ENCODE measurements at places on chromosomes 3 and 15. TPM values are rescaled to one million over a fixed set of nuclear protein-coding genes. Genes with fewer than 3 reads are reported as not detected.

DNA sequence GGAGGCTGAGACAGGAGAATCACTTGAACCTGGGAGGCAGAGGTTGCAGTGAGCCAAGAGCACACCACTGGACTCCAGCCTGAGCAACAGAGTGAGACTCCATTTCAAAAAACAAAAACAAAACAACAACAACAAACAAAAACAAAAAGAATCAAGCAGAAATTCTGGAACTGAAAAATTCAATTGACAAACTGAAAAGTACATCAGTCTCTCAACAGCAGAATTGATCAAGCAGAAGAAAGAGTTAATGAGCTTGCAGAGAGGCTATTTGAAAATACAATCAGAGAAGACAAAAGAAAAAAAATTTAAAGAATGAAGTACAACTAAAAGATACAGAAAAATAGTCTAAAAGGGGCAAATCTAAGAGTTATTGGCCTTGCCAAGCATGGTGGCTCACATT is 22.6 kb downstream of the EFHB start:
- DNase-seq = no peak

GRCh38 chr3:14514323-14514720 is 25.8 kb downstream of the GRIP2 start:
- no peak for DNase-seq

GRCh38 chr3:180116658-180117057 is 79.9 kb upstream of the PEX5L start:
- DNase-seq = no peak

DNA sequence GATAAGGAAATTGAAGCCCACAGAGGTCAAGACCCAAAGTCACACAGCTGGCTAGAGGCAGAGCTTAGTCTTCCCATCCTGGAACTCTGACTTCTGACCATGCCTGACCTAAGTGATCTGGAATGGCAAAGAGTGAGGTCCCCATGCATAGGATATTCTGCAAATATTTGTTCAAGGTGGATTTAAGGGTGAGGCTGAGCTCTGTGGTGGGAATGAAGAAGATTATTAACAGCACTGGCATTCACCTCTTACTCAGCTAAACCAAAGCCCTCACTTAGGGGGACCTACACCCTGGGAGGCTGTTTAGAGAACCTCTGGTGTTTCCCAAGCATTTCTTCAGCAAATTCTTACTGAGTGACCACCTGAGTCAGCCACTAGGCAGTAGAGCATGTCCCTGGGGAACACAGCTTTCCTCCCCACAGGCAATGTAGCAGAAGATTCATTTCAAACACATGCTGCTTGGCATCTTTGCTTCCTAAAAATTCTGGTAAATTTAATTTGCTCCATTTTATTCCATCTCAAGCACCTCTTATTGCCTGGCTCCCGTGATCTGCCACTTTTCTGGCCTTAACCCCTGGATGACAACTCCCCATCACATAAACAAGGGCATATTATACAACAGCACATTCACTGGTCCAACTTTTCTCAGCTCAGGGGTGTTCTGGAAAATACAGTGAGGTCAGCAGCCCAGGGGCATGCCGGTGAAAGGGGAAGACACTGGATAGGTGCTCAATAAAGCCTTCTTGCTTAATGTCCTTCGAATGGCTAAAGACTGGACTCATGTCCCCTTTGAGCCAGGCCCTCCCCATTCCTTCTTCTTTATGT is 176.0 kb downstream of the ABHD5 start:
- no peak for DNase-seq

DNA sequence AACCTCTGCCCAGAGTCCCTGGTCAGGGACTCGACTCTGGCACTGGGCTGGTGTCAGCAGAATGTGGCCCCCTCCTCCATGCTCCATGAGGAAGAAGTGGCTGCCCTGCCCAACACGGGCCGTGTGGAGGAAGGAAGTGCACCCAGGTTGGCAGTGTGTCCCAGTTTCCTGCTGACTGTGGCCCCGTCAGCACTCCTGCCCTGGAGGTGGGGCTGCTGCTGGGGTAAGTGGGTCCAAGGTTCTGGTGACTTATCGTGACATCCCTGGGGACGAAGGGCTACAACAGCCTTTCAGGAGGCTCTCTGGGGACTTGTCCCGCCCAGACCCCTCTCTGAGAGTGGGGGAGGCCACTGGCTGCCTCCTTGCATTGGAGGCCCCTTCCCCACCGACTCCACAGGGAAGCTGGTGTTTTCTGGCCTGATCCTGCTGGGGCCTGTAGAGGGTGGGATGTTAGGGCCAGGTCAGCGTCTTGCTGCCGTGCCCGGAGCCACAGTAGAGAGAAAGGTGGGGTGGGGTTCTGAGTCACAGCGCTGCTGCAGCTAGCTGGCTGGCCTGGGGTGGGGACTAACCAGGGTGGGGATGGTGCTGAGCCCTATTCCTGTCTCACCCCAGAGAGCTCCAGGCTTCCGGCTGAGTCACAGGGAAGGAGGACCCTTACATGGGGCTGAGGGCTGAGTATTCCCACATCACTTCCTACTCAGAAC is 10.5 kb downstream of the SEMA4B start:
- DNase-seq = no peak

DNA sequence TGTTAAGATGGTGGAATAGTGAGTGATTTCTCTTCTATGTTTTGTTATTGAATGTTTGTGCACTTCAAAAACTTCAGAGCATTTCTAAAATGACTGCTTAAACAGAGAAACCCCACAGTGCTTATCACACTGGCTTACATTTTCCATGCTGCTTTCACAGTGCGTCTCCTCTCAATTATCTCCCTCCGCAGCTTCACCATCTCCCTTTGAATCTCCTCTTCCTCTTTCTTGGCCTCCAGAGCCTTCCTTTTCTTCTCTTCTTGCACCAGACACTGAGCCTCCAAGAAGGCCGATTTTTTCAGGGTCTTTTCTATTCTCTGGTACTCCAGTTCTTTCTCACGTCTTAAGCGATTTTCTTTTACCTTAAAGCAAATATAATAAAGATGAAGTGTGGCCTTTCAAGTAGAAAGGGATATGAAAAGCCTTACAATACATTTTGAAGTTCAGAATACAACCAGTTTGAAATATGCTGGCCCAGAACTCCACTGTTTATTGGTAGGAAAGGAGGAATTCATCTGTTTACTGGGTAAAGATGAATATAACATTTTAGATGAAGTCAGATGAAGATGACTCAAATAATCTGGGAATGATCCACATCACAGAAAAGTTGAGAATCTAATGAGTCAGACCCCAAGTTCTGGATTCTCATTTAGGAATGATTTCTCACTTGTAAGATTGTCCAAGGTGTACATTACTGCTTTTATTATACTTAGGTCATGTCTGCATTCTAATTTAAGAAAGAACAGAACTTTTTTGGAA is 21.4 kb downstream of the CCDC191 start:
- DNase-seq = no peak

- no peak for DNase-seq
Observed at GRCh38 chr3:131540143-131540542, 37.4 kb upstream of the MRPL3 start.

DNA sequence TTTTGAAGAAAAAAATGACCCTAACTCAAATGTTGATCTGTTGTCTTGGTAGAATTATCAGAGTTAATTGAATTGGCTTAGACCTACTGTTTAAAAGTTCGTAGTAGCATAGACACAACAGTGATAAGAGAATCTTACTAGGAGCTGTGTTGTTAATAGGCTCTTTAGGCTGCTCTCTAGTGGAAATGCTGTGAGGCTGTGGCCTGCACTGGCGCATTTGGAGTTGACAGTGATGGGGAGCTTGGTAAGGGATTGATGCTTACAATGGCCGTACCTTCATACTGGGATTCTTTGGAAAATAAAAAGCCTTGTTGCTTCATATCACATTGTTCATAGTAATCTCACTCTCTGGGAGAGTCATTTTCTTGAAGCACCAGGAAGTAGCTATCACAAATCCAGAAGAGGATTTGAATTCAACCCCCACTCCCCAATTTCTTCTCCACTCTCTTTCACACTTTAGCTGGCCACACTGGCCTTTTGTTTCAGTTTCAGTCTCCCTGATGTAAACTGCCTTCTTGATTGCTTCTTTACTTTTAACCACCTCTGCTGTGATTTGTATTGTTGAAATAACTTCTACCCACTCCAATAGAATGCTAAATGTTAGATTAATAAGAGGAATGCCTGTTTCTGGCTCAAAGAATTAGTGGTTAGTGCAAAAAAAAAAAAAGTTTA is 56.6 kb downstream of the CEP63 start:
- DNase-seq = no peak

DNA sequence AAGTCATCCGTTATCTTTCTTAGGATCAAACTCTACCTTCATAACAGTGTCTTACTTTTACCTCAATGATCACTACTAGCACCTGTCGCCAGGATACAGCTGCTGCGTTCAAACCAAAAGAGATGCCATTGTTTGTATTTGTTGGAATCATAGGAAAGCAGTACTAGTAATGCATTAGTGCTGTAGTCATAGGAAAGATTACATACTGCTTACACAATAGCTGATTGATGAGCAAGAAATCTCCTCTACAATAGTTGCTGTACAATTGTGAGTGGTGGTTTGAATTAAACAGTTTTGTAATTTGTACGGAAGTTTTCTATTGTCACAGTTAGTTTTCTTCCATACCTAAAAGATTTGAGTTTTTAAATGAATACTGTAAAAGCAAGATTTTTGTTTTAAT is 21.4 kb downstream of the ACAP2 start:
- no peak for DNase-seq

The ADAMTSL3 gene
- 2.1 TPM for total RNA-seq

The SAMMSON gene
- total RNA-seq = not detected

The POLR2H gene
- total RNA-seq = 21.2 TPM

All from psoas muscle (tissue), 8 donors.